ENCODE measurements at places on chromosomes 11 and 22.

GRCh38 chr11:112932593-112932992, 28.6 kb upstream of the NCAM1 start:
- no peak for DNase-seq

DNA sequence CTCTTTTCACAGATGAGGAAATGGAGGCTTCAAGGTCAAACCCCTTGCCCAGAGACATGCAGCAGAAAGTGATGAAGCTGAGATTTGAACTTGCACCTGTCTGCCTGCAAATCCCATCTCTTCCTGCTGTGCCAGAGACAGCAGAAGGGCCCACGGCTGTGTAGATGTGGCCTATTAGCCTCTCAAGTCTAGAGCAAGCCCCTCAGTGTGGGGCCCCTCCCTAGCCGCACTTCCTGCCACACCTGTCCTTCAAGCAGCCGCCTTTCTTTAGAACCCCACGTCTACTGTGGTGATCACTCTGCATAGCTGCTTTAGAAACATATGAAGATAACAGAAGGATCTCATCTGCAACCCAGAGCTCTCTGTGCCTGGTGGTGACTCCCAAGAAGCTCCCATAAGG, 41.2 kb upstream of the JAM3 start:
- no peak for DNase-seq

DNA sequence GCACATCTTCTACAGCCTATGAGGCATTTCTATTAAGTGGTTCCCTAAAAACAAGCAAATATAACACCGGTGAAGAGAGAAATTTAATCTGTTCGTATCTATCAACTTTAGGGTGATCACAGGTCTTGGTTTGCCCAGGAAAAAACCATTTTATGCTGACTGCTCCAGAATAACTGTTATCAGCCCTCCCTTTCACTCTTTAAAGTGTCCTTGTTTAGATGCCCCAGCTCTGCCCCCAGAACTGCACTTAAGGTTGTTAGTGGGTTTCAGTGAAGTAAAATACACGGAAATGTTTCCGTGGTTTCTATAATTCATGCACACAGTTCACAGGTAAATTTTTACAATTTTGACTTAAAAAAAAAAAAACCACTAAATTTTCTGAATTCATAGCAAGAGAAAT, 70.0 kb downstream of the NARS2 start:
- no peak for DNase-seq

GRCh38 chr11:123973816-123974215, 3.8 kb downstream of the OR10S1 start:
- DNase-seq = peak; percentile 65

- DNase-seq = no peak
Measured at GRCh38 chr11:64251753-64252002, 348 bp downstream of the PLCB3 start.

DNA sequence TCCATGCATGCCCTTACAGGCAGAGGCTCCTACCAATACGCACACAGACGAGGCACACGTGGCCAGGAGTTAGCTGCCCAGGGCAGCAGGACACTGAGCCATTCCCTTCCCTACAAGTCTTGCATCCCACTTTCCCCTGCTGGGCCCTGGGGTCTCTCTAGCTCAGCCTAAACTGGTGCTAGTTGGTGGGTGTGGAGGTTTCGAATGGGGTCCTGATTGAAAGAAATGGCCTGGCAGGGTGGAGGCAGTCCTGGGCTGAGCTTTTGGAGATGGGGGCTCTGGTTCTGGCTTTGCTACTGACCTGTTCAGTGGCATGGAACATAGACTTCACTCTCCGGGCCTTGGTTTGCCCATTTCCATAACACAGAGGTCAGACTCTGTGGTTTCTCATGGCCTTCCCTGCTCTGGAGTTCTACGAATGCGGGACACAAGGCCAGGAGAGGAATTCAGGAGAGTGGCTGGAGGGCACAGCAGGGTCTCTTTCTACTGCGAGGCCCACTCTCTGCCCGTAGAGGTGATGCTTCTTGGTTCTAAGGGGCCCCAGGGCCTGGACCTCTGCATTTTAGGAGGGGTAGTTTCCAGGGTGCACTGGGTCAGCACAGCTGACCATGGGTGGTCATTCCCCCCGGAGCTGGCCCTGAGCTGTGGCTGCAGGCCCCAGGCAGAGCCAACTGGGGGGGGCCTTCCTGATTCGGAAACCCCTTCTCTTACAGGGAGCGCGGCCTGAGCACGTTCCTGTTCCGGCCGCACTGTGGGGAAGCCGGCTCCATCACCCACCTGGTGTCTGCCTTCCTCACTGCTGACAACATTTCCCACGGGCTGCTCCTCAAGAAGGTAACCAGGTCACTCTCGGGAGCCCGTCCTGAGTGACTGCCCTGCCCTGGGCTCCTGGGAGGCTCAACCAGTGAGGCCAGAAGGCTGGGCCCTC, 40.0 kb downstream of the RNF141 start:
- no peak for DNase-seq

DNA sequence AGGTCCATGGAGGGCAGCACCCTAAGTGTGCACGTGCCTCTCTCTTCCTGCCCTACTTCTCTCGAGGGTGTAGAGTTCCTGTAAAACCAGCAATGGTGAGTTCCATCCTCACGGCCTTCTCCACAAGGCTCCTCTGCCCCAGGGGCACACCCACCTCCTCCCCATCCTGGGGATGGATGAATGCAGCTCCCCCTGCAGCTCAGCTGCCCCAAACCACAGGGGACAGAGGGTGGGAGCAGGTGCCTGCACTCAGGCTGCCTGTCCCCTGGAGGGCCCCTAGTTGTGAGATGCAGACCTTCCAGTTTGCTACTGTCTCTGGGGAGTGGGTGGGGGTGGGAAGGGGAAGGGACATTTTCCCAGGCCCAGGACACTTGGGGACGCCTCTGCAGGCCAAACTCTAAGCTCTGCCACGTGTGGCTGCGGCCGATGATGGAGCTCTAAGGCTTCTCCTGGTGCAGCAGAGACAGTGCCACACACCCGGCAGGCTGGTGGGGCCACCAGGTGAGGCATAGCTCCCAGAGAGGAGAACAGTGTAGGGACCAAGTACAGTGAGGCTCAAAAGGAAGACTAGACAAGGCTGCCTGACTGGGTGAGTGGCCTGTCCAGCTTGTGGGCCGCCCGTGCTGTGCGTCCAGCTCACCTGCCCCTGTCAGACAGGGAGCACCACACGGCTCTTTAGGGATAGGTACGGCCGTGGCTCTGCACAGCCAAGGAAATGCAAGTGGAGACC, 540.9 kb downstream of the TBC1D22A start:
- DNase-seq = no peak

GRCh38 chr11:76781046-76781801, 1.9 kb upstream of the TSKU start:
- peak; percentile 82 for DNase-seq

GRCh38 chr11:115498354-115498753, 5.9 kb downstream of the CADM1 start:
- DNase-seq = no peak

DNA sequence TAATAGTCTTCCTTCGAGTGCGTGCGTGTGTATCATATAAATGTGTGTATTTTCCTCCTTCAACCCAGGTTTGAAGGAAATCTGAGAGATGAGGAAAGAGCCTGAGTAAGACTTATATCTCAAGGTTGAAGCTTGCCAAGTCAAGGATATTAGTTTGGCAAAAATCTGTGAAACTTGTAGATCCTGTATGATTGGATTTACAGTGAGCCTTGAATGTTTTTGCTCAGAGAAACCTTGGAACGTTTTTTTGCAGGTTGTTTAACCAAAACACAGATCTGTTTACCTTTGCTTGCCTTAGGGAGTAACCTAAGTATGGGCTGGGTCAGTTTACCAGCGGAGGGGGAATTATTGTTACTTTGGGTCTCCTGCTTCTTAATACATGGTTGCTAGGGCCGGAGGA, 35.9 kb upstream of the SORL1-AS1 start:
- DNase-seq = no peak

DNA sequence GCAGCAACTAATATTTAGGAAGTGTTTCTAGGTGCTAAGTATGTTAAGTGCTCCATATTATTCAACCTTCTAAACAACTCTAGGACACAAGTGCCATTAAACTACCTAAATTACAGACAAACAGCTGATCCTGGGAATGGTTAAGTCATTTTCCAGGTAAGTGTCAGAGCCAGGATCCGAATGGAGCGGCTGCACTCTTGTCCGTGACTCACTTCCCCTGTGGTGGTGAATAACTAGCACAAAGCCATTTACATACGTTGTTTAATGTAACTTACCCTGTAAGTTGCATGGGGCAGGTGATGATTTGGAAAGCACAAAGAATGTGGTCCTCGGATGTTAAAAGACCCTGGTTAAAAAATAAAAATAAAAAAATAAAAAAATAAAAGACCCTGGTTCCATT, 8.8 kb upstream of the PRG2 start:
- DNase-seq = no peak

- DNase-seq = no peak
Measured at GRCh38 chr11:67667490-67668191, 6.8 kb downstream of the ALDH3B2 start.

DNA sequence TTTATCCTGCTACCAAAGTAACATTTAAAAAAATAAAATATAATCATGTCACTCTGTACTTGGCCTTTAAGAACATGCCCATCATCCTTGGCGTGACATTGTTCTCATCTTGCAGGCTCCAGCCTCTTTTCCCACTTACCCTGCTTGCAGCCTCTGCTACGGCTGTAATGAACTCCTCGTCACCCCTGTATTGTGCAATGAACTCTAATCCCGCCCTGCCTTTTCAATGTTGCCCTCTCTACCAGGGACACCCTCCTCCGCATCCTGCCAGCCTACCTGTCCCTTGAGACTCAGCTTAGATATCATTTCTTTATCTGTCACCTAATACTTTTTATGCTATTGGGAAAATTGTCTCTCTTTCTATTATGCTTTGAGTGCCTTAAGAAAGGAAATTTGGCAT, 12.6 kb upstream of the MMP20 start:
- DNase-seq = no peak

GRCh38 chr11:58923300-58923788, 15.9 kb upstream of the GLYATL1 start:
- DNase-seq = peak; percentile 57

GRCh38 chr11:124207102-124207792, 24.1 kb downstream of the OR10D3 start:
- DNase-seq = no peak

DNA sequence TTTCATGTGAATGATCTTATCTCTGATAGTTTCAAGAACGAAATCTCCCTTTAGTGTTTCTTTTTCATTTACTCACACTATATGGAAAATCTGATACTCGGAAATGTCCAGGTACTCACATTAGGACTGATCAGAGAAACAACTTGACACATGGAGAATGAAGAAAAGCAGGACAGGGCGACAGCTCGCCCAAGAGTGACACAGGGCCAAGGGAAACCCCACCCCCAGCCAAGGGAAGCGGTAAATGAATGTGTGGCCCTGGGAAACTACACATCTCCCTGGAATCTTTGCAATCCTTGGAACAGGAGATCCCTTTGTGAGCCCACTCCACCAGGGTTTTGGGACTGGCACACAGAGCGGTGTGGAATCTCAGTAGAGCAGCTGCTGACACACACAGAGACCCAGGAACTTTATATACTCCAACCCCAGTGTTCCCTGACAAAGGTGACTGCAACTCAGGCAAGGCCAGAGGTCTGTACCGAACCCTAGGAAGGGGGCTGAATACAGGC, 303.7 kb upstream of the ARHGAP42 start:
- DNase-seq = no peak

GRCh38 chr11:77101043-77101537, 1.6 kb upstream of the OMP start:
- DNase-seq = peak; percentile 37

DNA sequence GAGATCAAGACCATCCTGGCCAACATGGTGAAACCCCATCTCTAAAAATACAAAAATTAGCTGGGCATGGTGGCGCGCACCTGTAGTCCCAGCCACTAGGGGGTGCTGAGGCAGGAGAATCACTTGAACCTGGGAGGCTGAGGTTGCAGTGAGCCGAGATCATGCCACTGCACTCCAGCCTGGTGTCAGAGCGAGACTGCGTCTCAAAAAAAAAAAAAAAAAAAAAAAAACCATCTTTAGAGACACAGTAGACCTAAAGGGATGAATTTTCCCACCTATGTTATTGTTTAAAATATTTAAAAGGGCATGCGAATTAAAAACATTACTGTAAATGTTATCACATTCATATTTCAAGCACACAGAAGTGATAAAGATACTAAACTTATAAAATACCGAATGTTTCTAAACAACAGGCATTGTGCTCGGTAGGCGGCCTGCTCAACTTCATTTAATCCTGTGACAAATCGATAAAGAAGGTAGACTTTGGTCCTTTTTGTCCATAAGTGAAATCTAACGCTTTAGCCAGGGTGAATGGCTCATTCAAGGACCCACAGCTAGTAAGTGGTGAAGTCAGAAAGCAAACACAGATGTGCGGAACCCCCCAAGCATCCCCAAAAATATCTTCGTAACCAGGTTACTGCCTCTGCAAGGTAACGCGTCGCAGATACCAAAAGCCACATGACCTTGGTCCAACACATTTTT, 16.1 kb downstream of the NCAPD3 start:
- peak; percentile 43 for DNase-seq

GRCh38 chr11:3225159-3225758, 6.6 kb upstream of the MRGPRG start:
- DNase-seq = no peak

Data from adipocyte (in vitro differentiated cells).